ENCODE measurements at places on chromosomes 13 and 19.

- no peak for DNase-seq
These were observed 233.1 kb downstream of the LACC1 start for GRCh38 chr13:44112700-44113329.

DNA sequence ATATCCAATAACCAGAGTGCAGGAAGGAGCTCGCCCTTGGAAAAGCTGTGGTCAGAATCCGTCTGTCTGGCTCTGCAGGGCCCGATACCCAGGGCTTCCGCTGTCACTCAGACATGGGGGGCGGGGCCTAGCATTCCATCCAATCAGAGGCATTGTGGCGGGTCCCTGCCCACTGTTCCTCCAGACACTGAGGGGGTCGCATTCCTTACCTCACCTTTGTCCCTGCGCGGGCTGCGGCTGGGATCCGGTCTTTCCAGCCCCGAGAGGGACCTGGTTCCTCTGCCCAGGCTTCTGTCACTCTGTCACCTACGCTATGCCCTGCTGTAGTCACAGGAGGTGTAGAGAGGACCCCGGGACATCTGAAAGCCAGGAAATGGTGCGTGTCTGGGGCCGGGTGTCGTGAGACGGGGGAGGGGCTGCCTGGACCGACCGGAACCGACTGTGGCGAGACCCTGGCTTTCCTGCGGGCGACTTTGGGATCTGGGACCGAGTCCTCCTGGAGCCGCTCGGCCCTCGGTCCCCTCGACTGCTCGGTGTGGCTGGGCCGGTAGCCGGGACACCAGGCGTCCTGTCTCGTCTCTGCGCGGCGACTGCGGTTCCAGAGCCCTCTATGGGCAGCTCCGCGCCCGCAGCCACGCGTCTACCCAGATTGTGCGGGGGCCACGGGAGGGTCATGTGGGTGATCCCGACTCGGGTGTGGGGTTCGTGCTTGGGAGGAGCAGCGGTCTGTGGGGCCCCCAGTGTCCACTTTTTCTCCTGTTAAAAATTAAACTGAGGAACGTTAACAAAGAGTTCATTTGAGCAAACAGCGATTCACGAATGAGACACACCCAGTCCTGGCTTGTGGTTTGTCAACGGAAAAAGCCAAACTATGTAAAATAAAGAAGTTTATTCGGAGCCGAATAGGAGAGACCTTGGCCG is at the start of gene ZNF69:
Gene ZNF69 (plus strand): TSS at position 172 of the 921 bp plus-strand sequence. CDS start 142 bp downstream, at position 314.
- peak; percentile 61 for DNase-seq

DNA sequence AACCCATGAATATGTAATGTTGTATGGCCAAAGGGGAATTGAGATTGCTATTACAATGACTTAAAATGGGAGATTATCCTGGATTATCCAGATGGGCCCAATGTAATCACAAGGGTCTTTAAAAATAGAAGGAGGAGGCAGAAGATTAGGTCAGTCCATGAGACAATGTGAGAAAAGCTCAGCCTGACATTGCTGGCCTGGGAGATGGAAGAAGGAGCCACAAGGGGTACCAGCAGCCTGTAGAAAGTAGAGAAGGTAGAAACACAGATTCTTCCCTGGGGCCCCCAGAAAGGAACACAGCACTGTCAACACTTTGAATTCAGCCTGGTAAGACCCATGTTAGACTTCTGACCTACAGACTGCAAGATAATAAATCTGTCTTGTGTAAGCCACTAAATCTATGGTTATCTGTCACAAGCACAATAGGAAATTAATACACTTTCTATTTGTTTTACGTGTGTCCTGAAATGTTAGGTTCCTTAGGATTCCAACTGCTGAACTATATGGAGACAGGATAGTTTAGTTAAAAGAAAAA is 132.9 kb upstream of the SERP2 start:
- no peak for DNase-seq

- no peak for DNase-seq
These were observed 259.2 kb downstream of the RFC3 start for GRCh38 chr13:34076943-34077703.

DNA sequence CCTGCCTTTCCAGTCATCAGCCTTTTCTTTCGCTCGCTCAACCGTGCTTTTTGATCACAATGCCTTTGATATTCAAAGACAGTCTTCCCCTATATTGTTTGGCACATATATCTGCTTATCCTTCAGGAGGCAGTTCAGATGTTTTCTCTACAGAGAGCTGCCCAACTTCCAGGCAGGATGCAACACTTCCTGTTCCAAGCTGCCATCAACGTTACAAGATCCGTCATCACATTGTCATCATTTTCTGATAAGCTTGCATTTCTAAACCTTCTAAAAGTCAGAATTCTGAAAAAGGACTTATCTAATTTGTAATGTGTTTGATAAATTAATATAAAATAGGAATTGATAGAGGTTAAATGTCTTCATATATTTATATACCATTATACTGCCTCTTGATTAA is 574.2 kb downstream of the TBC1D4 start:
- no peak for DNase-seq

GRCh38 chr19:43532571-43532961 is 422 bp upstream of the ZNF575 start:
- no peak for DNase-seq

DNA sequence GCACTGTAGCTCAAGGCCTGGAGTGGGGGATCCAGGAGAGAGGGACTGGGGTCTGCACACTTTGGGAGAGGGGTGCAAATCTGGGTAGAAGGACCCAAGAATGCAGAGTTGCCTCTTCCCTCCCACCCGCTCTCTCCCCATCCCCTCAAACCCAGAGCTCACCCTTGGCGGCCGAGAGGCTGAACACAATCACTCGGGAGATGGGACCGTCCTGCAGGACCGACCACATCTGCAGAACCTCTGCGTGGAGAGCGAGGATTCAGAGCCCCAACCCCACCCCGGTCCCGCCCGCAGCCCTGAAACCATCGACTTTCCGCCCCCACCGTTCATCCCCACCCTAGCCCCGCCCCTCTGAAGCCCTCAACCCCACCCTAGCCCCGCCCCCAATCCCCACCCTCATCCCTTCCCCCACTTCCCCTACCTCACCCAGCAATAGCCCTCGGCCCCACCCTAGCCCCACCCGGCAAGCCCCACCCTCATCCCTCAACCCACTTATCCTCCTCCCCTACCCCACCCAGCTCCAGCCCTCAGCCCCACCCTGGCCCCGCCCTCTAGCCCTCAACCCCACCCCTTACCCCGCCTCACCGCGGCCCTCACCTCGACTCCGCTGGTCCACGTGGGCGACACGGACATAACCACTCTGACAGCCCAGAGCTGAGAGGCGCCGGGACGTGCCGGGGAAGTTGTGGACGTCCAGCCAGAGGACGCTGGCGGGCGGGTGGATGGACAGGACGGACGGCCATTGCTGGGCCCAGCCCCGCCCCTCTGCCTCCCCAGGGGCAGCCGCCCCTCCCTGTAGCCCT is 4.1 kb downstream of the KPTN start:
- no peak for DNase-seq

- peak; percentile 16 for DNase-seq
These were observed 870 bp downstream of the ZNF442 start for GRCh38 chr19:12364391-12365235.

DNA sequence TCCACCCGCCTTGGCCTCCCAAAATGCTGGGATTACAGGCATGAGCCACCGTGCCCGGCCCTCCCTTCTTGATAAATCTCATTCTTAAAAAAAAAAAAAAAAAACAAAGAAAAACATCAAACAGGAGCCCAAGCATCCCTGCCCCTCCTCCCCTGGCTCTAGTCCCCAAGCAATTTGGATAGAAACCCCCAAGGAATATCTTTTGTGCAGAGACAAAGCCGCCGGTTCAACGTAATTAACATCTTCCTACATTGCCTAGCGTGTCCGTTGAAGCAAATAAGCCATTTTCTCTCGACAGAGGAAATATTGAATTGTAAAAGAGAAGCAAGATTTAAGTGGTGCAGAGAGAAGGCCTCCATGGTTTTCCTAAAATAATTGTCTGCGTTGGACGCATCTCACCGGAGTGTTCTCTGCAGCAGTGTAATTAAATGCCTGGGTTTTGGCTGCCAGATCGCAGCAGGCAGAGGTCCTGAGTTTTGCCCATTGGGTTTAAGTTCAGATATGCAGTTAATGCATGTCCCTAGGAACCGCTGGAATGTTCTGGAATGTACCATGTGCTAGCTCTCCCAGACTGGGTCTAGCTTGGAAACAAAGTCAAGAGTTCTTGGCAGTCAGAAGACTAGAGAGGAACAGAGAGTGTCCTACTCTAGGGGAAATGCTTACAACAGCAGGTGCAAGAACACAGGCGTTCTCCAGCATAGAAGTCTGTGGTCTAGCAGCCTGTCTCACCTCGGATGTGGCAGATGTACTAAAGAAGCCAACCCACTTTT is 30.8 kb downstream of the PIN1 start:
- DNase-seq: no peak

DNA sequence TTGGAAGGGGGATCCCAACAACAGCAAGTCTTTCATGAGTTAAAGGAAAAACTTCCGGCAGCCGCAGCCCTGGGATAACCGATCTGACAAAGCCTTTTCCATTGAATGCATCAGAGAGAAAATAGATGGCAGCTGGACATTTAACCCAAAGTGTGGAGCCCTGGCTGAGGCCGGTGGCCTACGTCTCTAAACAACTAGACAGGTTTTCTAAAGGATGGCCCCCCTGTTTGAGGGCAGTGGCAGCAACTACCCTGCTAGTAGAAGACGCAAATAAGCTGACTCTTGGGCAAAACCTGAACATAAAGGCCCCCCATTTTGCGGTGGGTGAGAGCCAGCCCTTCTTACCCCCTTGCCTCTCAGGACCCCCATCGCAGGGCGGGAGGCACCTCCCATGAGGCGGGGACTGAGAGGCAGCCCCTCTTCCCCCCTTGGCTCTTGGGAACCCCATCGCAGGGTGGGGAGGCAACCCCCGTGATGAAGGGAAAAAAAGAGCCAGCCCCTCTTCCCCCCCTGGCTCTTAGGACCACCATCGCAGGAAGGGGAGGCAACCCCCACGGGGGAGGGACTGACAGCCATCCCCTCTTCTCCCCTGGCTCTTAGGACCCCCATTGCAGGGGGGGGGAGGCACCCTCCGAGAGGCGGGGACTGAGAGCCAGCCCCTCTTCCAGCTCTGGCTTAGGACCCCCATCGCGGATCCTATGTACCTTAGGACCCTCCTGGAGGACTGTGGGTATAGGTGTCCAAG is 2422.9 kb upstream of the PCDH20 start:
- no peak for DNase-seq

DNA sequence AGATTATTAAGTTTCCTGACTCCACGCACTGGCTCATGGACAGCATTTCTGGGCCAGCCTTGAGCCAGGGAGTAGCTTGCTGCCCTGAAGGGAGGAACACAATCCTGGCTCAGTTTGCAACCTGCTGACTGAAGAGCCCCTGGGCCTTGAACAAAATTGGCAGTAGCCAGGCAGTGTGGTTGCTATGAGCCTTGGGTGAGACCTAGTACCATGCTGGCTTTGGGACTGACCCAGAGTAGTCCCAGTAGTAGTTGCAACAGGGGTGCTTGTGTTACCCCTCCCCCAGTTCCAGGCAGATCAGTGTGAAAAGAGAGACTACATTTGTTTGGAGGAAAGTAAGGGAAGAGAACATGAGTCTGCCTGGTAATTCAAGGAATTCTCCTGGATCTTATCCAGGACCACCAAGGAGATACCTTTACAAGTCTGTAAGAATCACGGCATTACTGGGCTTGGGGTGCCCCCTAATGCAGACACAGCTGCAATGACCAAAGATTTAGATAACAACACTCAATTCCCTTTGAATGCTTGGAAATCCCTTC is 22.0 kb downstream of the ITGBL1 start:
- DNase-seq: no peak

DNA sequence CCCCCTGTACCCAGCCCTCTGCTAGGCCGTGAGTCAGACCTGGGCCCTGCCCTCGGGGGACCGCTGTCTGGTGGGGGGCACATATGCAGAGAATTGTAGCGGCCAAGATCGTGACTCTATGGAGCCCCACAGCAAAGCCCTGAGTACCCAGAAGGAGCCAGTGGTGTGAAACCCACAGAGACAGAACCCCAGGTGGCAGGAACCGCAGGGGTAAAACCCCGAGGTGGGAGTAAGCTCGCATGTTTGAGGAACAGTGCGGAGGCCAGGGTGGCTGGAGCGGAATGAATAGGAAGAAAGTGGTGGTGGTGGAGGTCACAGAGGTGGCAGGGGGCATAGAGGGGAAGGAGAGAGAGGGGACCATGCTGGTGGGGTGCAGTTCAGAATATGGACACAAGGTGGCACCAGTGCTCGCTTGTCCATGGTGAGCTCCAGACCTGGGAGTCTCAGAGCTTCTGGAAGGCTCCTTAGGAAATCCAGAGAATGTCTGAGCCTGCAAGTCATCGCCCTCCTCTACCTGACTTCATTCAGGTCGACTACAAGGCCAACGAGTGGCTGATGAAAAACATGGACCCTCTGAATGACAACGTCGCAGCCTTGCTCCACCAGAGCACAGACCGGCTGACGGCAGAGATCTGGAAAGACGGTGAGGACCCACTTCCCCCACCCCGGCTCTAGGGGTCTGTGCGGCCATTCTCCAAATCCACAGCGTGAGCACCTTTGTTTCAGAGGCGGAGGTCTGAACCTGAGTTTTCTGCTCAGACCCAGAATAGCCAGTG is 48.9 kb downstream of the MYH14 start:
- peak; percentile 40 for DNase-seq

DNA sequence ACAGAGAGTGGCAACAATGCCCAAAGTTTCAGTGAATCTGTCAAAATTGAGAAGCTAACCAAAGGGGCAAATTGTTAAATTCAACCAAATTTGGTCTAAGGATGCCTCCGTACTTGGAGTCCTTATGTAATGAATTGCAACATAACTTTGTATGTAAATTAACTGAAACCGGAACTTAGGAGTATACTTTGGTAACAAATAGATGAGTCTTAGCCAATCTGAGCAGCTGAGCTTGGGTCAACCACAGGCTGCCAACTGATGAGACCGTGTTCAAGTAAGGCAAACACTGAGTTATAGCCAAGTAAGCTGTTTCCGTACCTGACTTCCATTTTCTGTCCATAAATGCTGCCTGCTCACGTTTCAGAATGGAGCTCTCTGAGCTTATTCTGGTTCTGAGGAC is 5.3 kb downstream of the VWA8 start:
- DNase-seq: no peak

DNA sequence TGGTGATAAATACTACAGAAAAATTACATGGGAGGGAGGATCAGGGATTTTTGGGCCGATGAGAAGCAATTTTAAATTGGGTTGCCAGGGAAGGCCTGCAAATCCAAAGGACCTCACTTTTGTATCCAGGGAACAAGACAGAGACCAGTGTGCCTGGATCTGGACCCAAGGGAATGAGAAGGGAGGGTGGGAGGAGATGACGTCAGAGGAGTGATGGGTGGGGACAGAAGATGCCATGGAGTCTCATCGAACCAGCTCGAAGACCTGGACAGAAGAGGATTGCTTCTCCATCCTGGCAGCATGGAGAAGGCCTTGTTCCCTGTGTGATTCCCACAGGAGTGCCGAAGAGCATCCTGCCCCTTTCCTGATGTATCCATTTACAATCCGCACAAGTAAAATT is 68.9 kb downstream of the ITGBL1 start:
- DNase-seq: no peak

GRCh38 chr19:23802290-23802689 is 43.6 kb upstream of the ZNF681 start:
- DNase-seq: no peak

- DNase-seq: no peak
These were observed 2.7 kb upstream of the MADCAM1 start for GRCh38 chr19:493391-494170.

Measured in activated B cell treated with CpG ODN at 0.5 μM for 24 hours (primary cell).